Bladder microvascular endothelial cell (primary cell): ENCODE measurements at places on chromosomes 13 and 19. TPM values are rescaled to one million over a fixed set of nuclear protein-coding genes. Genes with fewer than 3 reads are reported as not detected.

PSG1 gene
- 0.06 TPM in 1 of 2 replicates, not detected in the other for total RNA-seq

CKM gene
- total RNA-seq = 0.16 TPM in 1 of 2 replicates, not detected in the other

FFAR2 gene
- not detected in 2 replicates for total RNA-seq

NALCN gene
- 0.32 and 9.6 TPM in 2 replicates for total RNA-seq

C5AR2 gene
- total RNA-seq = not detected in 2 replicates

SHANK1 gene
- total RNA-seq = under 0.01 and 0.19 TPM in 2 replicates

PBX4 gene
- 0.06 TPM in 1 of 2 replicates, not detected in the other for total RNA-seq

CEACAM6 gene
- total RNA-seq = not detected in 2 replicates

DHDH gene
- total RNA-seq = not detected in 2 replicates

ZNF444 gene
- 10.7 and 20.8 TPM in 2 replicates for total RNA-seq

CALR3 gene
- 0.16 TPM in 1 of 2 replicates, not detected in the other for total RNA-seq

HMG20B gene
- total RNA-seq = 57.3 and 88.4 TPM in 2 replicates

ADAMTSL5 gene
- 0.06 TPM in 1 of 2 replicates, not detected in the other for total RNA-seq

DCT gene
- not detected in 2 replicates for total RNA-seq

WDR87 gene
- total RNA-seq = not detected in 2 replicates

SULT2A1 gene
- not detected in 2 replicates for total RNA-seq

CBARP gene
- 0.81 and 3.0 TPM in 2 replicates for total RNA-seq

SOHLH2 gene
- under 0.01 TPM in 1 of 2 replicates, not detected in the other for total RNA-seq

THSD8 gene
- total RNA-seq = not detected in 2 replicates

SPACA6 gene
- total RNA-seq = 4.7 and 8.5 TPM in 2 replicates

TMEM255B gene
- total RNA-seq = 27.5 and 73.5 TPM in 2 replicates

ZNF534 gene
- total RNA-seq = 0.06 TPM in 1 of 2 replicates, not detected in the other

GRAMD1A gene
- total RNA-seq = 24.9 and 52.8 TPM in 2 replicates

GRWD1 gene
- total RNA-seq = 14.7 and 39.3 TPM in 2 replicates

PPP5C gene
- 68.0 and 93.9 TPM in 2 replicates for total RNA-seq

NCAN gene
- total RNA-seq = not detected in 2 replicates

ZNF577 gene
- total RNA-seq = 1.6 and 6.9 TPM in 2 replicates

ZNF155 gene
- total RNA-seq = 3.9 and 7.8 TPM in 2 replicates

LIN37 gene
- 3.9 and 5.0 TPM in 2 replicates for total RNA-seq

KIR3DL1 gene
- total RNA-seq = not detected in 2 replicates

LNX2 gene
- total RNA-seq = 7.0 and 15.7 TPM in 2 replicates
